ENCODE measurements at places on chromosomes 11 and 22.
A peak's percentile ranks its signal among the peaks of the same experiment; 100 is the strongest.

- DNase-seq: no peak
- no peak overlapping the region for H3K4me3 ChIP-seq
- H3K36me3 ChIP-seq: peaks cover 10% of the 10 kb centered on the region
- no peaks in the 10 kb centered on the region for H3K27me3 ChIP-seq
- H3K4me1 ChIP-seq: no peaks in the 10 kb centered on the region
These were observed 87.0 kb upstream of the CLNS1A start for GRCh38 chr11:77724636-77725035.

DNA sequence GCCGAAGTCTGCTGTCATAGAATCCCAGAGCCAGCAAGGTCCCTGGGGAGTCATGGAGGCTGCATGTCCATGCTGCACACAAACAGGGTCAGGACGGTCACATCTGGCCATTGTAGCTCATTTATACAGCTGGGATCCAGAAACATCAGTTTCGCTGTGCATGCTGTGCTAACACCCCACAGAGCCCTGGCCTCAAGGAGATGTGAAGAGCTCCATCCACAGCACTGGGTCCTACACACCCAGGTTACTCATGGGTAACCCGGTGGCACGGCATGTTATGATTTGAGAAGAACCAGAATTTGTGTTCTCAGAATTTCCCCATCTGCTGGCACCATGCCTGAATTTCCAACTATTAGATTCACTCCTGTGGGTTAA, 146.3 kb upstream of the ARHGAP20 start:
- H3K27me3 ChIP-seq: no peaks in the 10 kb centered on the region
- no peaks in the 10 kb centered on the region for H3K36me3 ChIP-seq
- H3K27ac ChIP-seq: no peak overlapping the region
- DNase-seq: no peak

DNA sequence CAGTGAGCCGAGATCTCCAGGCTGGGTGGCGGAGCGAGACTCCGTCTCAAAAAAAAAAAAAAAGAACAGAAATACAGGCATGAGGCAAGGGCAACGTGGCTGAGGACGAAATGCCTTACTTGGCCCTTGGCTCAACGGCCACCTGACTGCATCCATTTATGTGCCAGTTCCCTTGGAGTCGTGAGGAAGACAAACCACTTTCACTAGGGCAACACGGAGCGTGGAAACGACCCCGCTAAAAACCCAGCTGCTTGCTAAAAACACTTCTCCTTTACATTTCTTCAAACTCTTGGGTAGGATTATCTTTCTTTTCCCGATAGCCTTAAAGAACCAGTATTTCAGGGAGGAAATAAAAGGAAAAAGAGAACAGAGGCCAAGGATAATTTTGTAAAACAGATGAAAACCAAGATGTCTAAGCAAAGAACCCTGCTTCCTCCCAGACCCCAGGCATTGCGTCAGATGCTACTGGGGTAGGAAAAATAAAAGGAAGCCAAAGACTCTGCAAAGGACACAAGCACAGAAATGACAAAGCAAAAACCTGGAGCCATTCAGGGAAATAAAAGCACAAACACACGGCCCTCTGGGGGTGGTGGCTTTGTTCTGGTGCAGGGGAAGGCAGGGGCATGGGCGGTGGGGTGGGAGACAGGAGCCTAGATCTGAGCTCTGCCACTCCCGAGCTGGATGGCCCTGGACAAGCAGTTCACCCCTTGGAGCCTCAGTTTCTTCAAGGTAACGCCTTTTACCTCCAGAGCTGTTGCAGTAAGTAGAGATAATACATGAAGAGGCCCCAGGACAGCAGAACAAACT, 37.0 kb downstream of the PC start:
- no peak overlapping the region for H3K4me3 ChIP-seq
- no peaks in the 10 kb centered on the region for H3K36me3 ChIP-seq
- H3K27ac ChIP-seq: peak overlapping the region; percentile 96
- H3K4me1 ChIP-seq: peaks cover 44% of the 10 kb centered on the region

DNA sequence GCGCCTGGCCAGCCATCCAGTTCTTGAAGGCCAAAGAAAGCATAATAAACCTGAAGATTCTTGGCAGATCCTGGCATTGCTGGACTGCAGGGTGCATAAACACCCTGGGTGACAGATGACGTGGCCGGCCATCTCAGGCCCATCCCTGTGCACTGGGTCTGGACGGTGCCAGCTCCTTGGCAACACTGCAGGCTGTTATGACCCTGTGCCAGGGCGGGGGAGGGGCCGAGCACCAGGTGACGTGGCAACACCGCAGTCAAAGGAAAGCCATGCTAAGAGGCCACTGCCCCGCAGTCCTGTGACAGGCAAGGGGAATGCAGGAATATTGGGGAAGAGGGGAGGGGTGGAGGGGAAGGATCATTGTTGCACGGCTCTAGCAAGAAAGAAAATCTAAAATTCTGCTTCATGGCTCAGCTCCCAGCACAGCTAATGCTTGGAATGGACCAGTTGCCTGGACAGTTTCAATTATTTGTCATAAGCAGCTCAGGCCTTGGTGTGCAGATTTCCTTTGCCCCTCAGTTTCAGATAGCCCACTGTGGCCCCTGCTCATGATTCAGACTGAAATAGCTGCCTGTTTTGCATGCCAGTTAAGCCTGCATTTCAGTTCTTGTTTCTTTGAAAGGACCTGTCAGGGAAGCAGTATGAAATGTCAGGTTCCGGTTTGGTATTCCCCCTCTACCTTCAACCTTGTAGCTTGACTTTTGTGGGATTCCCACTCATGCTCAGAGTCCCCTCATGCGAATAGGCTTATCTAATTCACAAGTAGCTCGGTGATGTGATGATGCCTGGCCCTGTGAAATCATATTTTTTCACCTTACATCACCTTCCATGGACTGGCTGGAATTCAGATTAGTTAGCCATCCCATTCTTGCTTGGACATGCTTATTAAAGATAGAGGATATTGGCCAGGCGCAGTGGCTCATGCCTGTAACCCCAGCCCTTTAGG, 29.7 kb upstream of the DDX6 start:
- DNase-seq: no peak
- no peaks in the 10 kb centered on the region for H3K27me3 ChIP-seq
- H3K36me3 ChIP-seq: no peaks in the 10 kb centered on the region
- H3K27ac ChIP-seq: no peak overlapping the region
- no peaks in the 10 kb centered on the region for H3K4me1 ChIP-seq
- H3K4me3 ChIP-seq: no peak overlapping the region

GRCh38 chr11:112361396-112361795, 100.7 kb upstream of the PLET1 start:
- no peak overlapping the region for H3K4me3 ChIP-seq
- H3K4me1 ChIP-seq: peaks cover 4% of the 10 kb centered on the region
- DNase-seq: no peak
- H3K27me3 ChIP-seq: no peaks in the 10 kb centered on the region
- no peaks in the 10 kb centered on the region for H3K36me3 ChIP-seq

DNA sequence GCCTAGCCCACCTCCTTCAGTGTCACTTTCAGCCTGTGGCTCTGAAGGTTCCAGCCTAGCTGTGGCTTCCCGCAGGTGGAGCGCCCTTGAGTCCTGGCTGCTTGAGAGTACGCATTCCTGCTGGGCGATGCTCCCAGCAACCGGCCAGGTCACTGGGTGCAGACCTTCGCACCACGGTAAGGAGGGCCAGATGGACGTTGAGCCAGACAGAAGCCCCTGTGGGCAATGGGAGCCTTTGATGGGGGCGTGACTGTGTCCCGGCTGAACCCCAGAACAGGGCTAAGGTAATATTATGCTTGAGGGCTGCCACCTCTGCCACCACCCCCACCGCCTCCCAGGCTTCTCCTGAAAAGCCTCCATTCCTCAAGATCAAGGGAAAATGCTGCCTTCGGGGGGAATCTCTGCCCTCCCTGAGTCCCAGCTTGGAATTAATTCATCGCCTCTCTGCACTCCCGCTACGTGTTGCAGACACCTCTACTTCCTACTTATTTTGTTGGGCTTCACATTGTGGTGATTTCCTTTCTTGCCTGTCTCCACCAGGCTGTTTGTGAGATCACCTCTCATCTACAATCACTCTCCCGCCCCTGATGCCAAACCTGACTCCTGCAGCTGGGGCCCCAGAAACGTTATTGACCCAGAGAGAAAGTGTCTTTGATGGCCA, 144.9 kb upstream of the NECTIN1 start:
- H3K36me3 ChIP-seq: no peaks in the 10 kb centered on the region
- peaks cover 11% of the 10 kb centered on the region for H3K4me1 ChIP-seq
- H3K4me3 ChIP-seq: no peak overlapping the region
- DNase-seq: no peak
- H3K27ac ChIP-seq: no peak overlapping the region

GRCh38 chr11:128619540-128620308, 32.4 kb upstream of the ETS1 start:
- H3K4me1 ChIP-seq: peaks cover 29% of the 10 kb centered on the region
- H3K36me3 ChIP-seq: no peaks in the 10 kb centered on the region
- peaks cover 39% of the 10 kb centered on the region for H3K27me3 ChIP-seq
- no peak overlapping the region for H3K4me3 ChIP-seq
- DNase-seq: no peak

DNA sequence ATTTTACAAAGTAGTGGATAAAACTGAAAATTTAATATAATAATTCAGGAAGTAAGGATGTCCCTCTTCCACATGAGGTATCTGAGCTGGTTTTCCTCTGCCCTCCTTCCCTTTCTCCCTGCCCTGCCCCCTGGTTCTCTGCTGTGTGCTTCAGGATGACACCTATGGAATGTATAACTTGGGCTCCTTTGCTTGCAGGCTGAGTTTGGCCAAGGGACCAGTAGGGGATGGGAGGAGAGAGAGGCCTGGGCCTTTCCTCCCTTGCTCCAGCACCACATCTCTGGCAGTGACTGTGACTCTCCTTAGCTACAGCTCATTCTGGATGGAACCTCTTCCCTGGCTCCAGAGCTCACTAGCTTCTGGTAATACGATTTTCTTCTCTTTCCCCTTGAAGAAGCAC, 10.1 kb downstream of the IRAG1 start:
- H3K4me1 ChIP-seq: no peaks in the 10 kb centered on the region
- H3K4me3 ChIP-seq: no peak overlapping the region
- no peaks in the 10 kb centered on the region for H3K27me3 ChIP-seq
- no peak for DNase-seq

GRCh38 chr11:11407065-11407762, 54.2 kb upstream of the CSNK2A3 start:
- peak overlapping the region; percentile 76 for H3K27ac ChIP-seq
- peaks cover 13% of the 10 kb centered on the region for H3K4me1 ChIP-seq
- no peak for DNase-seq
- no peak overlapping the region for H3K4me3 ChIP-seq
- H3K36me3 ChIP-seq: no peaks in the 10 kb centered on the region
- no peaks in the 10 kb centered on the region for H3K27me3 ChIP-seq

DNA sequence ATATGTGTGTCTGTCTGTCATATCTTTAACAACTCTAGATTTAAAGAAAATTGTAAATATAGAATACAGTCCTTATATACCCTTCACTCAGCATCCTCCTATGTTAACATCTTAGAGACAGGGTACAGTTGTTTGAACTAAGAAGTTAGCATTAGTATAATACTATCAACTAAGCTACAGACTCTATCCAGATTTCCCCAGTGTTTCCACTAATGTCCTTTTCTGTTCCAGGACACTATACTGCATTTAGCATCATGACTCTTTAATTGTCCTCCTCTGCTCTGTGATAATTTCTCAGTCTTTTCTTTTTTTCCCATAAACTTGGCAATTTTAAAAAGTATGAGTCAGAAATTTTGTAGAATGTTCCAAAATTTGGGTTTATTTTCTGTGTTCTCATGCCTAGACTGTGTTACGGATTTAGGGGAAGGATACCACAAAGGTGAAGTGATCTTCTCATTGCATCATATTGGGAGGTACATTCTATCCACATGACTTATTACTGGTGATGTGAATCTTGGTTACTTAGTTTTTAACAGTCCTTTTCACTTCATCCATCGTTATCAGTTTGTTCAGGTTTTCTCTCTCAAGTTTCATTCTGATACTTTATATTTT, 168.4 kb downstream of the SBF2 start:
- no peak overlapping the region for H3K4me3 ChIP-seq
- H3K27ac ChIP-seq: no peak overlapping the region
- H3K36me3 ChIP-seq: peaks cover 2% of the 10 kb centered on the region
- DNase-seq: no peak

DNA sequence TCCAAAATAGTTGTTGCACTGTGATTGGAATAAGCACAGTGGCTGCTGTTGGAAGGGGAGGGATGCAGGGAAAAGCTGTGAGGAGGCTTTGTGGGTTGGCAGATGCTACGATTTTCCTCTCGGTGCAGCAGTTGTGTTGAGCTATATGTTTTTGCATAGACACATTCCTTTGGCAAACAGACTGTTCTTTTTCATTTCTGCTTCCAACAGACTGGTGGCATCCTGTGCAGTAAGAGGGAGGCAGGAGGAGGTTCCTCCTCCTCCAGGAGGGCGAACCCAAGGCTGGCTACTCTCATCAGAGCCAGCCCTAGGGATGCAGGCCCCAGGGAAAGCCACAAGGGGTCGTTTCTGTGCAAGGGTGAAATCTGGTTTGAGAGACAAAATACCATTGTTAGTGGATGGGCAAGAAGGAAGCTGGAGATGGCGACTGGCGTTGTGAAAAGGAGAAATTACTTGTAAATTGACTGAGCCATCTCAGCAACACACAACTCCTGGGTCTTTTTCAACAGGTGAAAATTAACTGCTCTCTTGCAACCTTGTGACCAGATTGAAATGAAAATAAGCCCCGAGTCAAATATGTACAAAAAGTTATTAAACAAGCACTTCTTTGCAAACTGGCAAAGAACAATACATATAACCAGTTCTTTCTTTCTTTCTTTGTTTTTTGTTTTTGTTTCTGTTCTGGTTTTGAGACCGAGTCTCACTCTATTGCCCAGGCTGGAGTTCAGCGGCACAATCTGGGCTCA, 26.5 kb upstream of the UBASH3B start:
- no peaks in the 10 kb centered on the region for H3K36me3 ChIP-seq
- peaks cover 5% of the 10 kb centered on the region for H3K4me1 ChIP-seq
- H3K27ac ChIP-seq: no peak overlapping the region
- DNase-seq: peak; percentile 77
- no peaks in the 10 kb centered on the region for H3K27me3 ChIP-seq

GRCh38 chr11:86669424-86669823, 3.0 kb downstream of the ME3 start:
- peaks cover 13% of the 10 kb centered on the region for H3K27me3 ChIP-seq
- H3K4me3 ChIP-seq: peak overlapping the region; percentile 71
- H3K27ac ChIP-seq: no peak overlapping the region

- H3K4me1 ChIP-seq: peaks cover 4% of the 10 kb centered on the region
- H3K4me3 ChIP-seq: no peak overlapping the region
- H3K27ac ChIP-seq: no peak overlapping the region
- H3K36me3 ChIP-seq: no peaks in the 10 kb centered on the region
These were observed 32.2 kb upstream of the SESN3 start for GRCh38 chr11:95262994-95263765.

DNA sequence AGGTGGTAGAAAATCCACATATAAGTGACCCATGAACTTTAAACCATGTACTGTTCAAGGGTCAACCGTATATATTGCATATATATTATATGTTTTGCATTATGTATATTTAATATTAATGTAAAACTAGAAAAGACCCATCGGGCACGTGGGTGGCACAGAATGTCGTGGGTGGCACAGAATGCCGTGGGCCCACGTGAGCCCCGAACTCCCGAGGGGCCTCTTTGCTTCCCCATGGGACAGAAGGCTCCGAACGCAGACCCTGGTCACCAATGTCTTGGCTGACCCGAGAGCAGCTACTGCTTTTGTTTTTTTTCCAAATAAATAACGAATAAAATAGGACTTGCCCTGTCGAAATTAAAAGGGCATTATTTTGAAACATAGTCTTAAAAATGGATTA, 415.4 kb downstream of the BRD1 start:
- no peaks in the 10 kb centered on the region for H3K4me1 ChIP-seq
- no peak for DNase-seq
- peaks cover 6% of the 10 kb centered on the region for H3K27me3 ChIP-seq
- no peak overlapping the region for H3K27ac ChIP-seq
- no peak overlapping the region for H3K4me3 ChIP-seq
- H3K36me3 ChIP-seq: no peaks in the 10 kb centered on the region
